ENCODE measurements at places on chromosomes 2 and 18.
A peak's percentile ranks its signal among the peaks of the same experiment; 100 is the strongest.

DNA sequence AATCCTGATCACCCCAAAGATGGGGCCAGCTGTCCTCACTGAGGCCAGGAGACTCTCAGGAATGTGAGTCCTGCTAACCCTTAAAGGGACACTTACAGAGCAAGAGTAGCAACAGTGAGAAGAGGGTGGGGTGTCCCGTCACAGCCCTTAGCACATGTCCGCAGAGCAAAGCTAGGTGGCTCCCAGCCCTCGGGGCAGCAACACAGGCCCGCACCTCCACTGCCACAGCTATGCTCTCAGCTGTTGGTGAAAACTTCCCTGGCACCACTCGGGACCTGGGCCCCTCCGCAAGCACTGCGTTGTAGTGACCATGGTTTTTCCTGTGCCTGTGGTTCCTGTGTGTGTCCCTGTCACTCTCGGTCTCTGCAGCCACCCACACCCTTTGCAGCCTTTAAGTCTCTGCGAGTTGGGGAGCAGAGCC, 76.4 kb upstream of the UXS1 start:
- DNase-seq, result no peak

- DNase-seq, result no peak
Observed at GRCh38 chr2:61909116-61909515, 3.6 kb downstream of the COMMD1 start.

DNA sequence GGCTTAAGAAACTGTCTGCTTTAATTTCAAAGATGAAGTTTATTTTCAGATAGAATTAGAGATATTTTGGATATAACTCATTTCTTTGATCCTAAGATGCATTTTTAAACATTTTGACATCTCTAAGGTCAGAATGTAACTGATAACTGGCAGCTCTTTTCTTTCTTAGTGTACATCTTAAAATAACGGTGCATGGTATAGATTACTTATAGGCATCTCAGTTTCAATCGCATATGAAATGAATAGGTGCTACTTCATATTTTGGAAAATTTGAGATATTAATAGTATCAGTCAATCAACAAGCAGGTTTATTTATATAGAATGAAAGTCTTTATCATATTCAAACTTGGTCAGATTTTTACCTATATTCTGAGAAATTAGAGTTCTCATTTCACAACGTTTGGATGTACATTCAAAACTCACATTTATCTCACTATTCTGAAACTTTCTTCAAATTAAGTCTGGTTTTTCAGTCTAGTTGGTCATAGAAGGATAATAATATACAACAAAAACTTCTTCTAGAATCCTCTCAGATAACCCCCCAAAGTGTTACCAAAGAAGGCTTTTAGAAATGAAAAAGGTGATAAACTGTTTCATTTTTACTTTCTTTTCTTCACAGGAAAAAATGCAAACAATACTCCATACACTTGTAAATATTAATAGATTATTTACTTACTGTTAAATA, 122.8 kb upstream of the WDSUB1 start:
- no peak for DNase-seq

GRCh38 chr2:205197468-205198139, 484.7 kb upstream of the NRP2 start:
- DNase-seq, result no peak

DNA sequence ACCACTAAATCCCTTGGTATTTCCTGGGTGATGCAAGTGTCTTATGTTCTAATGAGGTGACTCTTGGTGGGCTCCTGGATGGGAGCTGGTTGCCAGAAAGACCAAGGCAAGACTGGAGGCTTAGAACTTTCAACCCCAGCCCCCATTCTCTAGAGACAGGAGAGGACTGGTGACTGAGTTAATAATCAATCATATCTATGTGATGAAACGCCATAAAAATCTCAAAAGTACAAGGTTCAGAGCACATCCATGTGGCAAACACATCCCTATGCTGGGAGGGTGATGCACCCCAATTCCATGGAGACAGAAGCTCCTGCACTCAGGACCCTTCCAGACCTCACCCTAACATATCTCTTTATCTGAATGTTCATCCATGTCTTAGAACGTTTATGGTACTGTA, 139.5 kb upstream of the LINC00305 start:
- DNase-seq, result no peak

DNA sequence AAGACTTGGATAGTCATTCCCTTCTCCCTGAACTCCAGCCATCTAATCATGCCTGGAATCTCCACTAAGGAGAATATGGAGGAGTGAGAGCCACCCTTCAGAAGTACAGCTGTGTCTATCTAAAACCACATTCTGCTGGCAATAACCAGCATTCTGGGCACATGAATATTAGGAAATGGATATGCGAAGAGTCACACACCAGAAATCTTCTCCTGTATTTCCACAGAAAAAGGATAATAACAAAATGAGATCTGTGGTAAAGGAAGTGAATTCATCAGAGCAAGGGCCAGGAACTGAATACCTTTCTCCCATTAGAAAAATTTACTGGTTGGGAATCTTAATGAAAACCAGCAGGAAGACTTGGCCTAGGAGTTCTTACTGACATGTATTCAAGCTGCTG, 218.8 kb downstream of the SCG2 start:
- DNase-seq, result no peak

DNA sequence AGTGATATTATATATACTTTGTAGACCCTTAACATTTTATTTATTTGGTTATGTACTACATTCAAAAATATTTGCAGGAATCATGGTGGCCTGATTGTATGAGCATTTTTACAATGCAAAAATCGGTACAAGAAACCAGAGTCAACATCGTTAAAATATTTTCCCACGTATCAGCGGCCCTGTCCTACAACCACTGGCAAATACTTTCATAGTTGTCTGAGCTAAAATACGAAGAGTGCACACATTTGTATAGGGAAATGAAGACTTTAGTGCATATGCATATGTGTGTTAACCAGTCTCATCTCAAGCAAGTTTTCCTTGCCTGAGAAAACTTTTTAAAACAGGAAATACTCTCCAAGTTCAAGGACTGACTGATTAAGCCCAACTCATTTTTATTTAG, 35.9 kb downstream of the CCDC102B start:
- no peak for DNase-seq

DNA sequence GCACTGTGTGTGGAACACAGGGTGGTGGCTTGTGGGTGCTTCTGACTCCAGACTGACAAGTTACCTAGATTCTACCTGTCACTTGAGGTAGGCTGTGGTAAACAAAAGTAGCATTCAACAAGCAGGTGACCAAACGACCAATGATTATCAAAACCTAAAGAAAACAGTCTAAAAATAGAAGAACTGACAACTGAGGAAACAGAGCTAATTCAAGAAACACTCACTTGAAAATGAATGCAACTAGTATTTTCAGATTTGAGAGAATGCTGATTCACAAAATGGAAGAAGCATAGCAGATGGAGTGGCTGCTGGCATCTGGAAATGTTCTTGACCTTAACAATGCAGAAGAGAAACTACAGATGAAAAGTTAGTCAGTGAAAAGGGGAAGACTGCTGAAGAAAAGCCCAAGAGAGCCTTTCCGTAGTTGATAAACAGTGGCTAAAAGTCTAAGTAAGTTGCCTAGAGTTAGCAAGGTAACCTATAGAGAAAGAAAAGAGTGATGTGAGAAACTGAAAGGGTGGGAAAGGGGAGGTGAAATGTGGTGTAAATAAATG, 170.4 kb downstream of the NCK2 start:
- no peak for DNase-seq

GRCh38 chr2:26144031-26144430, 28.9 kb upstream of the GAREM2 start:
- no peak for DNase-seq

DNA sequence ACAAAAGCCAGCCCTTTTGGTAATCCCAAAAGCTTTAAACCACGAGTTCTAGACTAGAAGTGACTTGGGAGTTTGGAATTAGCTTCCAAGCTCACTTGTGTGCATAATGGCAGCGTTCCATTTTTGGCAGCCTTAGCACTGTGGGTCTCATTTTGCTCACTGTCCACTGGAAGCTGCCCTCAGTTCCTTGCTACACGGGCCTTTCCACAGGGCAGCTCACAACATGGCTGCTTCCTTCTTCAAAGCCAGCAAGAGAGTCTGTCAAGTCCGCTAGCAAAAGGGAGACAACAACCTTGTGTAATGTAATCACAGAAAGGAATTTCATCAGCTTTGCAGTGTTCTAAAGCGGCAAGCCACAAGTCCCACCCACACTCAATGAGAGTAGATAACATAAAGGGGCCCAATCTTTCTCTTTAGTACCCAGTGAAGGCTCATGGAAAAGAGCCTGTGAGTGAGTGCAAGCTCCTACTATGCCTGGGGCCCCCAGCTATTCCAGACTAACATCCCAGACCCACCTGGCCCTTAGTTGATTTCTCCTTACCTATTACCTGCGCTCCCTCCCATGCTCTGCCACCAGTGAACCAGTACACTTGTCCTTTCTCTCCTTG, 239.7 kb upstream of the FBXO11 start:
- DNase-seq, result no peak

- DNase-seq, result no peak
Observed at GRCh38 chr18:32803568-32803967, 30.7 kb upstream of the KLHL14 start.

GRCh38 chr2:71530641-71531332, 77.4 kb downstream of the DYSF start:
- no peak for DNase-seq

- no peak for DNase-seq
Observed at GRCh38 chr2:148021059-148021861, at the start of gene MBD5. TSS of gene MBD5 (plus strand) at chr2:148021091.

DNA sequence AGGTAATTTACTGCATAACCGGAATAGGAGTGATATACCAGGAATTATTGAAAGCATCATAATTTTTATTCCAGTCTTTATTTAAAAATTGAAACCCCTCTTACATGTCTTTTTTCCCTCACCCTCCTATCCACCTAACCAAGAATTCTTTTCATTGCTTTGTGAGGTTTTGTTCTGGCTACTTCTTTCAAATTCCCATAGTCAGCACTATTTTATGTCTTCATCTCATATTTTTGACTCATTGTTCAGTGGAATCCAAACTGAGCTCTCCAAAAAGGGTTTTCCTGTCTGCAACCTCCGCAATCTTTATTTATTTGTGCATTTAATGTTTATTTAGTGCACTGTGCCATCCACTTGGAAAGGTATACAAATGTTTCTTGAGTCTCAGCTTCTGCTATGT, 128.5 kb downstream of the DOK6 start:
- DNase-seq, result no peak

DNA sequence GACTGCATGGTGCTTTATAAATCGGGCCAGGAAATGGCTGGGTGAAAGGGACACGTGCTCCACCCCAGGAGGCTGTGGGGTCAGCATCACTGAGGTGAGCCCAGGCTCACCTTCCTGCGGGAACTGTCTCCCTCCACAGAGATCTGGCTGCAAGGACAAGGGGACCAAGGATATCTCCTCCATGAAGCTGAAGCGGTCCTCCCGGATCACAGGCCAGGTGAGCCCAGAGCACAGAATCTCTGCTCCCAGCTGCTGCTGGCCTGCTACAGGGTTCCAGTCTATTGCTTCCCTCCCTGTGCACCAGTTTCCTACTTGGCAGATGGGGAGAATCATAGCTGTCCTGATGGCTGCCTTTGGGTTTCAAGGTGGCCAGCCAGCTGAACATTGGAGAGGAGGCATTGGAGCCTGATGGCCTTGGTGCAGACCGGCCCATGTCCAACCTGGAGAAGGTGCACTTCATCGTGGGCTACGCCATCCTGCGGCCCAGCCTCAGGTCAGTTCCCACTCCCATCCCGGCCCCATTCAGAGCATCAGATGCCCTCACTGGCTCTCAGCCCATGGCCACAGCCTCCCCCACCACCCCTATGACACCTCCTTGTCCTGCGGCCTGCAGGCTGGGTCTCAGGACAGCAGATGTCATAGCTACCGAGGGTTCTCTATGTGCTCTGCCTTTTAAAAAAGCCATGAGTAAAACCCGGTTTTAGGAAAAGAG, 33.7 kb upstream of the GPR17 start:
- DNase-seq, result no peak

- no peak for DNase-seq
Observed at GRCh38 chr2:88452980-88453582, 588 bp upstream of the FOXI3 start.

- no peak for DNase-seq
Observed at GRCh38 chr18:44245019-44245418, 435.7 kb upstream of the SETBP1 start.

- no peak for DNase-seq
Observed at GRCh38 chr18:35497027-35497369, 762 bp downstream of the INO80C start.

DNA sequence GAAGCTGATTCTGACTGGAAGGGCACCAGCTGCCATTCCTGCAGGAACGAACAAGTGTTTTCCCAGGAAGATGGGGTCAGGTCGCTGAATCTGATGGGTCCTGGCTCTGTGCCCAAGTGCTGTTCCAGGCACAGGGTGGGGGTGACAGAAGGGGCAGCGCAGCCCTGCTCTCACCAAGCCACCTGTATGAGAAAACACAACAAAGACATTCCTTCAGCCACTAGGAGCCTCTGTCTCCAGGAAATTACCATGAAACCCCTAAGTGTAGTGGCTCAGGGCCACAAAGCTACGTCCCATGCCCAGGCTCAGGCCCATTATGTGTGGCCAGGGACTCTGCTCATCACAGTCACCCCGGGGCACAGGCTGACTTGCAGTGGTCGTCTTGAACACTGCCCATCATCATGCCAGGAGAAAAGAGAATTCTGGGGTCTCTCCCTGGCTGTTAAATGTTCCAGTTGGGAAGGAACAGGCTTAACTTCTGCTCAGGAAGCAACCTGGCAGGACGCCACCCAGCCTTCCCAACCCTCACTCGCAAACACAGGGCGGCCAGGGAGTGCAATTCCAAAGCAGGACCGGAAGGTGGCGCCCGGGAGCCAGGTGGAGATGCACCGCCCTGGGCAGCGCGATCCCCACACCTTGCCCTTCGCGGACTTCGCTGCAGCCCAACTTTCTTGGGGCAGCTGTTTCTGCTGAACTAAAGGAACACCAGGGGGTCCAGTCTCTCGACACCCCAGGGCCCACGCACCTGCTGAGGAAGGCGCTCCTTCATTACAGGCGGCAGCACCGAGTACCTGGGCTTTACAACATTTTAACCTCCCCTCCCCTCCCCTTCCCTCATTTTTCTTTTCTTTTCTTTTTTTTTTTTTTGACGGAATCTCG, 11.0 kb upstream of the SFTPB start:
- peak; percentile 63 for DNase-seq

GRCh38 chr18:23893653-23894052, 120.9 kb upstream of the TTC39C start:
- no peak for DNase-seq

DNA sequence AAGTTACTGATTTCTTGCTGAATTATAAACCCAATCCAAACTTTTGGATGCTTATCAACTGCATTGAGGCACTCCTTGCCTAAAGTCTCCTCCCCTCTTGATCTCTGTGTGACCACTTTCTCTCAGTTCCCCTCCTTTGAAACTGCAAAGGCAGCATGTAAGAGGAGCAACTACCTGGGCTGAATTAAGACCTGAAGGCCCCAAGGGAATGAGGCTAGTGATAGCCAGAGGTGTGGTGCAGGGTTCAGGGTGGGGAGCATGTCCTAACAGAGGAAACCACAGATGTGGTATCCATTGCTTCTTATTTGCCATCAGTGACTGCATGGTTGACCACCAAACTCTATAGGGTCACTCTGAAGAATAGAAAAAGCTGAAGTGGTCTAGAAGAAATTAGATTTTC, 557.9 kb downstream of the TNS1 start:
- no peak for DNase-seq

All from activated CD8-positive, alpha-beta memory T cell treated with anti-CD3 and anti-CD28 coated beads for 1 hour (primary cell).